ENCODE measurements at places on chromosomes 7 and 10.

GRCh38 chr10:34760606-34761005, 54.5 kb downstream of the PARD3 start:
- no peaks in the 10 kb centered on the region for H3K36me3 ChIP-seq
- DNase-seq: no peak
- no peak overlapping the region for H3K4me3 ChIP-seq
- no peak overlapping the region for H3K27ac ChIP-seq
- peaks cover 37% of the 10 kb centered on the region for H3K4me1 ChIP-seq

- H3K4me3 ChIP-seq: no peak overlapping the region
- H3K4me1 ChIP-seq: no peaks in the 10 kb centered on the region
- H3K27me3 ChIP-seq: no peaks in the 10 kb centered on the region
These were observed 107.2 kb downstream of the CNTNAP2 start for GRCh38 chr7:146223851-146224250.

DNA sequence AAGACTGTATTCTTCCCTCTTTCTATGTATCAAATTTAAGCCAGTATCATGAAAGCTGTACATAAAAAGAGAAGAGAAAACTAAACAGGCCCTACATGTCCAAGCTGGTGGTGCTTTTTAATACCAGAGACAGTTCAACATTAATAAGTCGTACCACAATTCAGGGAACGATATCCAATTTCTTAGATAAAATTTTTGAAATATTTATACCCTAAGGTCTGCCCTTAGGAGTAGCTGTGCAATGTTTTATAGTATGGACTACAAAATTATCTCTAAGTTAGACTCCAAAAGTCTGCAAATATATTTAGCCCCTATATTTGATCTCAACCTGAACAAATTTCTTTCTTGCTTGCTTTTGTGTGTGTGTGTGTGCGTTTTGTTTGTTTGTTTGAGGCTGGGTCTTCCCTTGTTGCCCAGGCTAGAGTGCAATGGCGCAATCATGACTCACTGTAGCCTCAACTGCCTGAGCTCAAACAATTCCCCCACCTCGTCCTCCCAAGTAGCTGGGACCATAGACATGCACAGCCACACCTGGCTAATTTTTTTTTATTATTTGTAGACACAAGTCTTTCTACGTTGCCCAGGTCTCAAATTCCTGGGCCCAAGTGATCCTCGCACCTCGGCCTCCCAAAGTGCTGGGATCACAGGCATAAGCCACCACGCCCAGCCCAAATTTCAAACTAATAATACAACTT, 13.2 kb downstream of the ARHGAP19 start:
- no peaks in the 10 kb centered on the region for H3K36me3 ChIP-seq
- no peaks in the 10 kb centered on the region for H3K27me3 ChIP-seq
- H3K4me3 ChIP-seq: no peak overlapping the region
- peak overlapping the region; percentile 20 for H3K27ac ChIP-seq

- no peak for DNase-seq
- no peaks in the 10 kb centered on the region for H3K36me3 ChIP-seq
- no peaks in the 10 kb centered on the region for H3K4me1 ChIP-seq
These were observed 30.4 kb downstream of the AMPH start for GRCh38 chr7:38600741-38601140.

GRCh38 chr7:104861729-104862390, 152.1 kb upstream of the KMT2E start:
- H3K27ac ChIP-seq: no peak overlapping the region
- no peak overlapping the region for H3K4me3 ChIP-seq
- no peaks in the 10 kb centered on the region for H3K27me3 ChIP-seq
- no peaks in the 10 kb centered on the region for H3K36me3 ChIP-seq

Data from lower lobe of right lung (tissue), 2 donors.